Activated CD4-positive, alpha-beta memory T cell treated with anti-CD3 and anti-CD28 coated beads for 36 hours (primary cell): ENCODE measurements at places on chromosomes 4 and X.

GRCh38 chrX:63979480-63979879 lies 194.5 kb upstream of the ARHGEF9 start:
- no peak for DNase-seq

DNA sequence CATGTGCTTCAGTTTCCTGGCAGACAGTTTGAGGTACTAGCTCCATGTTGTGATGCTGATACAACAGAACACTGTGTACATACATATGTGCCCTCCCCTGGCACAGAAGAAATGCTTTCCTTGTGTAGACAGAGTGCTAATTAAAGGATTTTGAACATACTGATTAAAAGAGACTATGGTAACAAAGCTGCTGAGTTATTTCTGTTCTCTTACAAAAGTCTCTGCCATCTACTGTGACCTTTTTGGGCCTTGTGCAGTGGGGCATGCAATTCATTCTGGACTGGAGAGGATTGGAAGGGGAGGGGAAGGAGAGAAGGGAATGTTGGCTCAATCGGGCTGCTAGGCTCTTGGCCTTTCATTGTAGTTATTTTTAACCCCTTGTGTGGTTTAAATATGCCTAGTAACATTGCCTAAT lies 6.0 kb downstream of the PDLIM5 start:
- no peak for DNase-seq

GRCh38 chr4:7167706-7168105 lies 24.6 kb upstream of the SORCS2 start:
- no peak for DNase-seq

DNA sequence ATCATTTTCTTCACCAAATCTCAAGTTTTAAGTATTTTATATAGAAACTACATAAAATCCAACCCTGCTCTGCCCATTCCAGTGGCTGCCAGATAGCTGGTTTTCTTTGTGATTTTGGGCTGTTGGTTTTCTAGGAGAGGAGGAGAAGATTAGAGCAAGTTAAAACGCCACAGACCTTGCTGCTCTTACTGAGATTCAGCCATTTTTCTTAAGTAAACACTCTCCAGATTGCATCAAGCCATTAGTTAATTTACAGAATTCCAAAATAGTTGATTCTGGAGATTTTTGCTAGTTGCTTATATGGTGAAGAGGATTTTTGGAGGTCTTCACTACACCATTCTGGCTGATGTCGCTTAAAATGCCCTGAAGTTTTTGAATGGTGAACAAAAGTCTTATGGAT lies 366.2 kb downstream of the MAPK10 start:
- DNase-seq: no peak

GRCh38 chrX:148854306-148854705 lies 353.9 kb downstream of the AFF2 start:
- no peak for DNase-seq

DNA sequence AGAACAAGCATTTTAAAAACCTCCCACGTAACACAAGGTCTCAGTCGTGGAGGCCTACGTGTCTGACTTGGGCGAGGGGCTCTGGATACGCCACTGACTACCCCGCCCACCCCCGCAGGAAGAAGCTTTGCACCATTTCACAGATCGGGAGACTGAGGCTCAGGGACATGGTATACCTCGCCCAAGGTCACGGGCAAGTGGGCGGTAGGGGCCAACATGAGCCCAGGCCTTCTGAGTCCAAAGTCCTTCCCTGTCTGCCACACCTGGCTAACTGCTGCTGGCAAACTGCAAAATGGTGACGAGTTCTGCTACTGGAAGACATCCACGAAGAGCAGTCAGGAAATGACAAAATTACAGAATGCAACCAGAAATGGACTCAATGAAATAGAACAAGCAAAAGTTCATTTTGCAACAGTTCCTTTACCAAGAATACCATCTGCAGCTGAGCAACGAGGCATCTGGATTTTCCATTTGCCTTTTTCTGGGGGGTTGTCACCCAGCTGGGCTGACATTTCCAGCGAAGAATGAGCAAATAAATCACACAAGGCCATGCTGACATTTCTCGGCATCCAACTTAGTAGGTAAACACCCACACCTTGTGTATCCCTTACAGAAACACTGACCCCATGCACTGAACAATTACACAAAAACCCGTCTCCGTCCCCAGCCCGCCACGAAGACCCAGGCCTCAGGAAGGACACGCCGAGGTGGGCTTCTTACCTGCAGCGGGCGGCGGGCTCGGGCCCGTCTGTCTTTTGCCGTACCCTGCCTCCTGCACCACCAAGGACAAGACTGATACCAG lies 70.2 kb upstream of the AFAP1 start:
- no peak for DNase-seq

- DNase-seq: no peak
Measured at GRCh38 chr4:73508651-73509050, 27.1 kb downstream of the AFM start.

DNA sequence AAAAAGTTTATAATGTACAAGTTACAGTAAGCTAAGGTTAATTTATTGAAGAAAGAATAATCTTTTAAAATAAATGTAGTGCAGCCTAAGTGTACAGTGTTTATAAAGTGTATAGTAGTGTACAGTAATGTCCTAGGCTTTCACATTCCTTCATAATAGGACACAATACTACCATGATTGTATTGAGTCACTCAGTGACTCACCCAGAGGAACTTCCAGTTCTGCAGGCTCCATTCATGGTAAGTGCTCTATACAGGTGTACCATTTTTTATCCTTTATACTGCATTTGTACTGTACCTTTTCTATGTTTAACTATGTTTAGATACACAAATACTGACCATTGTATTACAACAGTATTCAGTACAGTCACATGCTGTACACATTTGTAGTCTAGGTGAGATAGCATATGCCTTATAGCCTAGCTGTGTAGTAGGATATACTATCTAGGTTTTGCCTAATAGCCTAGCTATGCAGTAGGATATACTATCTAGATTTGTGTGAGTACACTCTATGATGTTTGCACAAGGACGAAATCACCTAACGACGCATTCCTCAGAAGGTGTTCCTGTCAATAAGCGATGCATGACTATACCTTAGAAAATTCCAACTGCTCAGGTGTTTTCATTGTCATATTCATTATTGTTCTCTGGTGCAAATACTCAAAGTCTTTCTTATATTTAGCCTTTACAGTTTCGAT lies 5.5 kb upstream of the TMEM255A start:
- no peak for DNase-seq

DNA sequence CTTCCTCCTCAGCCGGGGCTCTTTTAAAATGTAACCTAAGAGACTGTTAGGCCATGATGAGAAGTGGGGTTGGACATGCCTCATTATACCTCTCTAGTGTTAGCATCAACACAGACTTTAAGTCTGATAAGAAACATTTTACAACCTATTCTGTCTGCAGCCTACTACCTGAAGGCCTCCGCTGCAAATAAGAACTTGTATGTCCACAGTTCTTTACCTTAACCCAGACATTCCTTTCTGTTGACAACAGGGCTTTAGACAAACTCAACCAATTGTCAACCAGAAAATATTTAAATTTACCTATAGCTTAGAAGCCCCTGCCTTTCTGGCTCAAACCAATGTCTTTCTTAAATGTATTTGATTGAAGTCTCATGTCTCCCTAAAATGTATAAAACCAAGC lies 1418.6 kb downstream of the STIM2 start:
- no peak for DNase-seq

- no peak for DNase-seq
Measured at GRCh38 chr4:7988437-7988836, 48.8 kb upstream of the AFAP1 start.
